ENCODE measurements at places on chromosomes 4 and X. TPM values are rescaled to one million over a fixed set of nuclear protein-coding genes. Genes with fewer than 3 reads are reported as not detected.

MMRN1 gene
- 266 TPM for total RNA-seq

PDGFRA gene
- total RNA-seq = 409 TPM

SH3RF1 gene
- 14.6 TPM for total RNA-seq

WWC2 gene
- total RNA-seq = 41.5 TPM

BLOC1S4 gene
- total RNA-seq = 9.7 TPM
